A549 treated with CORT108297 at 1 μM for 4 hours (cell line): ENCODE measurements at places on chromosomes 1 and 21. TPM values are rescaled to one million over a fixed set of nuclear protein-coding genes. Genes with fewer than 3 reads are reported as not detected.

Gene GPA33
- not detected in 5 replicates for total RNA-seq

Gene PTGFR
- not detected in 5 replicates for total RNA-seq

Gene DNALI1
- total RNA-seq, result 0.03 to 0.07 TPM (median 0.06 TPM) in 3 of 5 replicates, not detected in the others

Gene EFNA4
- total RNA-seq, result 7.4 to 9.9 TPM (median 8.7 TPM) in 5 replicates

Gene FMN2
- 5.0 to 6.5 TPM (median 5.6 TPM) in 5 replicates for total RNA-seq

Gene SIM2
- 7.7 to 11.7 TPM (median 11.0 TPM) in 5 replicates for total RNA-seq

Gene CD1B
- total RNA-seq, result not detected in 5 replicates

Gene AADACL4
- total RNA-seq, result not detected in 5 replicates

Gene PLA2G2F
- not detected in 5 replicates for total RNA-seq

Gene NFASC
- total RNA-seq, result 1.5 to 1.6 TPM (median 1.5 TPM) in 5 replicates

Gene AKIRIN1
- 41.1 to 45.3 TPM (median 43.1 TPM) in 5 replicates for total RNA-seq

Gene HORMAD1
- total RNA-seq, result 5.7 to 8.8 TPM (median 7.2 TPM) in 5 replicates

Gene SCYL3
- 2.6 to 3.9 TPM (median 3.4 TPM) in 5 replicates for total RNA-seq

Gene PRAMEF13
- total RNA-seq, result not detected in 5 replicates

Gene OR2AK2
- not detected in 5 replicates for total RNA-seq

Gene PAPPA2
- 0.01 to 0.02 TPM (median 0.01 TPM) in 4 of 5 replicates, not detected in the other for total RNA-seq

Gene GLMN
- 6.3 to 8.6 TPM (median 7.1 TPM) in 5 replicates for total RNA-seq

Gene PROK1
- total RNA-seq, result not detected in 5 replicates

Gene CFAP107
- total RNA-seq, result not detected in 5 replicates

Gene SSU72
- 96.0 to 109 TPM (median 104 TPM) in 5 replicates for total RNA-seq

Gene SLC44A3
- total RNA-seq, result 1.2 to 2.1 TPM (median 1.9 TPM) in 5 replicates

Gene SLC30A10
- total RNA-seq, result 0.03 to 0.15 TPM (median 0.09 TPM) in 4 of 5 replicates, not detected in the other

Gene AIRE
- total RNA-seq, result not detected in 5 replicates

Gene KCNA3
- not detected in 5 replicates for total RNA-seq
